GM19239 (cell line): ENCODE measurements at places on chromosomes 12 and 14.

GRCh38 chr12:39986674-39987073 lies 119.2 kb downstream of the SLC2A13 start:
- DNase-seq, result no peak

DNA sequence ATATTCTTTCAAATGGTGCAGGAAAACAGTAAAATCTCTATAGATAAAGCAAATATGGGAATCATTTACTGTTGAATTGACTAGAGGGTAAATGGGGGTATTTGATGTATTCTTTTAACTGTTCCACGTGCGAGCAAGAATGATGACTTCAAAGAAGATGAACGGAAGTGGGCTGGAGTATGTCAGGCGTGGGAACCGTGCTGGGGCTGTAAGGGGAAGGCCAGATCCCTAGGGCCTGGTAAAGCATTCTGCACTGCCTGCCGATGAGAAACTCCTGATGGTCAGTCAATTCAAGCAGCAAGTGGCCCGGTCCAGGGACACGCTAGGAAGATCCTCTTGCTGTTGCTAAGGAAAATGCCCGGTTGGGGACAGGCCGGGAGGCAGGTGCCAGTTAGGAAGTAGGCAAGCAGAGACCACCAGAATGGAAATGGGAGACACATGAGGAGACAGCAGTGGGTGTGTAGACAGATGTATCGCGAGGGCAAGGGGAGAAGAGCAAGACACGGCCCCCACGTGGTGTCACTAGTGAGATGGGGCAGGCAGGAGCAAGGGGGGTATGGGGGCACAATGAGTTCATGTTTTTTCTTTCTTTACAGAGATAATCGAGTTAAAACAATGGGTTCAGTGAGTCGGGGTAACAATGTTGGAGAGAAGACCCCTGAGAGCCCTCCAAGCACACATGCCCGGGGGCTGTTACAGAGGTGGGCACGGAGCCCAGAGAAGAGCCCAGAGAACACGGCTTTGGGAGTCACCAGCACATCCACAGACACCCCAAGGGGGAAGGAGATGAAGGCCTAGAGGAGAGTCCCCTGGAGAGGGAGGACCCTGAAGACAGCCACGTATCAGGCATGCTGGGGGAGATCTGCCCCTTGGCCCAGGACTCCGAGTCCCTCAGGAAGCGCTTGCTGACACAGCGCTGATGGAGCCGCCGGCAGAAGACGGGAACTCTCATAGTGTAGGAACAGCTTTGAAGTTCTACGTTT lies 37.2 kb downstream of the FBXO21 start:
- no peak for DNase-seq

- DNase-seq, result no peak
Observed at GRCh38 chr14:39383026-39383660, 49.1 kb downstream of the FBXO33 start.

- DNase-seq, result no peak
Observed at GRCh38 chr12:110923192-110923591, 2.8 kb upstream of the MYL2 start.

DNA sequence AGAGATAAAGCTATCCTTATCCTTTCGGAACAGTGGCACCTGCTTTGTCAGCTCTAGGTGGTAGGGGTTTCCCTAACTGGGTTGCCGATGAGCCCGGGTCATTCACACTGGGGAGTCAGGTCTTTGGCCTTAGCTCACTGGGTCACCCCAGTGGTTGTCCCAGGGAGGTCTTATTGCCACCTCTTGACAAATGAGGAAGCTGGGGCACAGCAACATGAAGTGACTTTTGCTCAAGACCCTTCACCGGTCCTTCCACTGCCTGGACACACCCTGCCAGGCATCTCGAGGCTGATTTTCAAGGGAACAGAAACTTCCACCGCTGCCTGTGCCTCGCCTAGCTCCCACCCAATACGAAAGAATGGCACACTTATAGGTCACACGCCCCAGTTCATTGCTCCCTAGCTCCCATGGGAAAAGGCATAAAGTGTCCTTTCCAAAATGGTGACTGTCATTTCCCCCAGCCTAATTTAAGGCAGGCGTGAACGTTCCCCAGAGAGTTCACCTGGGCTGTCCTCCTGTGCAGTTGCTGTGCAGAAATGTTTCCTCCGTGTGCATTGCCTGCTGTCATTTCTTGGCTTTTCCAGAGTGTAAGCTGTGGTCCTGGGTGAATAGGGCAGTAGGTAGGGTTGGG lies 156.1 kb upstream of the CCND2 start:
- DNase-seq, result no peak
